ENCODE measurements at places on chromosomes 12 and 14. TPM values are rescaled to one million over a fixed set of nuclear protein-coding genes. Genes with fewer than 3 reads are reported as not detected.

- DNase-seq, result no peak
These were observed 65.4 kb downstream of the ZFP36L1 start for GRCh38 chr14:68727315-68728047.

GRCh38 chr12:116615141-116615861 is 56.1 kb downstream of the MAP1LC3B2 start:
- DNase-seq, result no peak

CCDC175 gene
- 1.3 TPM for polyA plus RNA-seq

DNA sequence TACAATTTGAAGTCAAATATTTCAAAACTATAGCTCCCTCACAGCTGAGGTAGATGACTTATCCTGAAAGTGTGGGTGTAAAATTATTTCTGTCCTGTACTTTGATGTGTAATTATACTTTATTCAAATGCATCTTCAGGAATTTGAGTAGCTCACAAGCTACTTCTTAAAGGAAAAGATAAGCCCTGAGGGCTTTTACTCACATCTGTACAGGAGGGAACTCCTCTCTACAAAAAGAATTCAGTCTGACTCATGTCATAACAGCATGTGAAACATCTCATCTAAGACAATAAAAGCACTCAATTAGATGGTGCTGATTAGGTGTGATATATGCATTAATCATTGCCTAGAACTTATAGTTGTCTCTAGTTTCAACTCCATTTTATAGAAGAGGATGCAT is 452.0 kb downstream of the PRKD1 start:
- no peak for DNase-seq

DNA sequence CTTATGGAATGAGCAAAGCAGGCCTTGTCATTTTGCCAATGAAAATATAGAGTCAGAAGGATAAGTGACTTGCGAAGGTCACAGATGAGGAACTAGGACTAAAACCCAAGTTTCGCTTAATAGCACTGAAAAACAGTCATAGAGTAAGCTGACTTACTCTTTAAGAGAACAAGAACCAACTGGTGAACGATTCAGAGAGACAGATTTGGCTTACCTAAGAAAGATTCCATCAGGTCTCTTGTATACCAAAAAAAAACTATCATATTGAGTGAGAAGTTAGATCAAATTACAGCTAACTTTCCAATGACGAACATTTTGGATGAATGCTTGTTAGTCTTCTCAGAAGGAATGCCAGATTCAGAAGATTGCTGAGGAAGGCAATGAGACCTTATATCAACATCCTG is 74.2 kb downstream of the ZFC3H1 start:
- DNase-seq, result no peak

- DNase-seq, result no peak
These were observed 55.6 kb downstream of the HMGA2 start for GRCh38 chr12:65879878-65880277.

TDRD9 gene
- polyA plus RNA-seq, result 2.7 TPM

GRCh38 chr12:113903381-113903863 is 62.7 kb downstream of the RBM19 start:
- DNase-seq, result no peak

DNA sequence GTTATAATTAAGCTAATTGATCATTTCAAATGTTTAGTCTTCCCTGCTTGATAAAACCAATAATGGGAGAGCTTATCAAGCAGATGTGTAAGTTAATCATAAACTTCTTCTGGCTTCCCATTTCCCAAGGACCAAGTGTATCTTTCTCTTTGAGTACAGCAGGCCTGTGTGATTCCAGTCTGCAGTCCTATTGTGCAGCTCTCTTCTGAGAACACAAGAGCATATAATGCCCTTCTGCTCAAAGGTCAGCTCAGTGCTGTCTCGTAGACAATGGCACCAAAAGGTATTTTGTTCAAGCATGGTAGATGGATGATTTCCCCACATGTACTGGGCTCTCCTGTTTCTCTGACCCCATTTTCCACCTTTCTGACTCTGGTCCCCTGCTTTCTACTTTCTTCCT is 101.8 kb upstream of the DYRK2 start:
- no peak for DNase-seq

DNA sequence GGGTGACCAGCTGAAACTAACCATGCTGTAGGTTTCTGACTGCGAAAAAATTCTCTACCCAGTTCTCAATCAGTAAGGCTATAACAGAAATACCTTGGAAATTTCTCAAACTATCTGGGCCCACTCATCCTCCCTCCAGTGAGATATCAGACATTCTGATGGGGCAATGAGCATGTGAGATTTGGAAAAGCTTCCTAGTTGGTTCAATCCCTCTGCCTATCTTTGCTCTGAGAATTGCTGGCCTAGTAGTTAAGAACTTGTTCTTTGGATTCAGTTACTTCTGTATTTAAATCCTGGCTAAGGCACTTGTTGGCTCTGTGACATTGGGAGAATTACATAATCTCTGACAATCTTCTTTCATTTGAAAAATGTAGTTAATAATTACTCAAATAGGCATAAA is 119.4 kb downstream of the SLC15A5 start:
- no peak for DNase-seq

GRCh38 chr14:36662543-36663403 is 1.1 kb downstream of the PAX9 start:
- no peak for DNase-seq

IRF9 gene
- polyA plus RNA-seq, result 60.1 TPM

DNA sequence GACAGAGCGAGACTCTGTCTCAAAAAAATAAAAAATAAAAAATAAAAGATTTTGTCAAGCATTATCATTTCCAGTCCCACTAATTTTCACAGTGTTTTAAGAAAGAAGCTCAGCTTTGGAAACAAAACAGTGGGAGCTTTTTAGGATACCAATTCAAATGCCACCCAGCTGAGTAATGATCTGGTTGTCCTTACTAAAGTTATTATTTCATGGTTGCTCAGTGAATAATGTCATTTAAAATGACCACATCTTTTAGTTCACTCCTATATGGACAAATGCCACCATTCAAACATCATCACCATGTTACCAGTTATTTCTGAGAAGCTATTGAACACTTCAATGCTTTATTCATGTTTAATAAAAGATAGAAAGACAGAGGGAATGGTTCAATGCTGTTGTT is 365.0 kb downstream of the CCER1 start:
- DNase-seq, result no peak

DNA sequence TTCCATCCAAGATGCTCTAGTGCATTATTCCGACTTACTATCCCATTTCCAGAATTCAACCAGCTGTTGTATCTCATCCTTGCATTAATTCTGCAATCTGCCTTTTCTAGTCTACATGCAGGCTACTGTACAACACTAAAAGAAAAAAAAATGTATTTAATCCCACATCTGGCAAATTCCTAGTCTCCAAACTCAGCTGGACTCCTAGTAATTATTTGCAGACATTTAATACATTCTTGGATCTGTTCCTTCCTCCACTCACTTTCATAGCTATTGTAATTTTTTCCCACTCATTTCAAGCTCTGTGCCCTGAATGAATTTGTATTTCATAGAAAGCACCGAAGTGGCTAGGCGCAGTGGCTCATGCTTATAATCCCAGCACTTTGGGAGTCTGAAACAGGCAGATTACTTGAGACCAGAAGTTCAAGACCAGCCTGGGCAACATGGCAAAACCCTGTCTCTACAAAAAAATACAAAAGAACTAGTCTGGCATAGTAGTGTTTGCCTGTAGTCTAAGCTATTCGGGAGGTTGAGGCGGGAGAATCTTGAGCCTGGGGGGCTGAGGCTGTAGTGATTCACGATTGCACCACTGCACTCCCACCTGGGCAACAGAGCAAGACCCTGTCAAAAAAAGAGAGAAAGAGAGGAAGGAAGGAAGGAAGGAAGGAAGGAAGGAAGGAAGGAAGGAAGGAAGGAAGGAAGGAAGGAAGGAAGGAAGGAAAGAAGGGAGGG is 39.5 kb upstream of the YAF2 start:
- no peak for DNase-seq

DNA sequence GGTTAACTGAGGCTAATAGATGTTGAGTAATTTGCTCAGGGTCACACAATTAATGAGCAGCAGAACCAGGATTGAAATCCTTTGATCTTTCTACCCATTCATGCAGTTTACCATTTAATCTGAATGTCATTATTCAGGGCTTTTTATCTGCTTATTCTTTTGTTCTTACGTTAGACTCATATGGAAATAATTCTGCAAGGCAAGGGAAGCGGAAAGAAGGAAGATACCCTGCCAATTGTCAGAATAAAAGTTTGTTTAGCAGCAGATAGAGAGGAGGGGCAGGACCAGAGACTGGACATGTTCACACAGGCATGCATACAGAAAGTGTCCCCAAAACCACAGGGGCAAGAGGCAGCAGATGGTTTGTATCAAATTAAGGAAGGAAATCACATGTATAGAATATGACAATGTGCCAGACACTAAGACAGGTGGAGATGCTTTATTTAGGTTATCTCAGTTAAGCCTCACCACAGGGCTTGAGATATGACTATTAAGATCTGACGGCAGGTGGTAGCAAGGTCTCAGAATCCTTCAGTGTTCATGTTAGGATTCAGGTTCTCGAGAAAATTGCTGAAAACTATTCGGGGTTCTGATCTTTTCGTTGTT is 29.8 kb downstream of the BRMS1L start:
- no peak for DNase-seq

GRCh38 chr12:120224304-120225199 is 23.6 kb upstream of the RPLP0 start:
- DNase-seq, result no peak

DNA sequence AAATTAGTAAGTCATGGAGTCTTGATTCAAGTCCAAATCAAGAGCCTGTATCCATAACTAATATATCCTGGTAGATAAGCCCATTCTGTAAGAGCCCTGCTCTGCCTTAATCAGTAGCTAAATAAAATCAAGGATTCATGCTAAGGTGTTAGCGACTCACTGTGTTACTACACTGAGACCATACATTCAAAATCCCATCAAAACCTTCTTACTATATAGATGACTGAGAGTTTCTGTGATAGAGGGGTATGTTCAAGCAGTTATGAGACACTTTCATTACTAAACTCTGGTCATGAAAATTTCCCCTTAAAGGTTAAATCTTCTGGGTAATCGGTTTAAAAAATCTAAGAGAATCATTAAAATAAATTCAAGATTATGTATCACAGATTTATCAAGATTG is 78.5 kb downstream of the MDGA2 start:
- no peak for DNase-seq
